Fibroblast of skin of left biceps (primary cell): ENCODE measurements at places on chromosomes 3 and 15.

DNA sequence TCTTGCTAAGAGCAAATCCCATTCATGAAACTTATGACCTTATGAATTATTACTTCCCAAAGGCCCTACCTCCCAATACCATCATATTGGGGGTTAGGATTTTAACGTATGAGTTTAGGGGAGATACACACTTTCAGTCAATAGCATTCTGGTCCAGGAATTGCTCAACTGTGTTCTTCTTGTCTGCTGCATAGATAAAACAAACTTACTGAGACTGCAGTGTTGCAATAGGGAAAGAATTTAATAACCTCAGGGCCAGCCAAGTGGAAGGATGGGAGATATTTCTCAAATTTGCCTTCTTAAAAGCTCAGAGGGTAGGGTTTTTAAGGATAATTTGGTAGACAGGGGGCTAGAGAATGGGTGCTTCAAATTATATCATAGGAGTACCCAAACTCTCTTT lies 625.8 kb downstream of the OTOL1 start:
- DNase-seq: no peak

GRCh38 chr3:56923526-56924224 lies 121.9 kb upstream of the ARHGEF3 start:
- no peak for DNase-seq

DNA sequence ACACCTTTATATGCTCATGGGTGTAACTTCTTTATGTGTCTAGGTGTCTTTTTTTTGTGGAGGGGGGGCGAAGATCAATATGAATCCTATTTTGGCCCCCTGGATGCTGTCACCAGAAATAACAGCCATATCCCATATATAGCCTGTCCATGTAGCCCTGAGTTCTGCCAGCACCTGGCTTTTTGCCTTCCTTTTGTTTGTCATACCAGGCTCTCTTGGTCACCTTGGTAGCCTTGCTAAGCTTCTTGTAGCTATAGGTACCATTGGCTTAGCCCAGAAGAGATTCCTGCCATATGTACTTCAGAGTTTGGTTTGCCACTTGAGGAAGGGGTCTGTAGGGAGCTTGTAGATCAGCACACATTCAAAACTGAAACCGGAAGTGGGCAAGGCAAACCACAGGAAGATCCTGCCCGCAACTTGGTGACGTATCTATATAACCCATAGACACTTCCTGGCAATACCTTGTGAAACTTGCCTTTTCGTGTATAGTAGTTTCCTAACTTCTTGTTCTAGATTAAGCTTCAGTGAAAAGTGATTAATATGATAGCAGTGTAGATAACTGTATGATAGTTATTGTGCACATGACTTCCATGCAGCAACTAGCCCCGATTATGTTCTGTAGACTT lies 11.9 kb downstream of the RASA2 start:
- no peak for DNase-seq

- DNase-seq: no peak
Measured at GRCh38 chr15:70829371-70830166, 24.4 kb downstream of the LARP6 start.

- no peak for DNase-seq
Measured at GRCh38 chr3:43287500-43287873, 1.1 kb downstream of the SNRK start.

DNA sequence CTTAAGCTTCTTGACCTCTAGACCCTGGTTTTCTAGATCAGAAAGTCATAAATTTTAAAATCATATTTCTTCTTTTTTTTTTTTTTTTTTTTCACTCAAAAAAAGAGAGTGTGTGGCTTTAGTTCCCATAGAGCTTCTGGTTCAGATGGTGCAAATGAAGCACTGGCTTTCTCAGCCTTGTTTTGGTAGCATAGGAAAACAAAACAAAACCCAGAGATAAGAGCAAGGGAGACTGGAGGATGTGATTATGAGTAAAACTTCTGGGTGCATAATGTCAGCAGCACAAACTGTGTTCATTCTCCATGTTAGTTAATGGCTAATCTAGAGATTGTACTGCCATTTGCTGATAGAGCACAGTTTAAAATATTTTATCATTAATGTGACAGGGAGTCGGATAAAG lies 55.4 kb downstream of the RARB start:
- no peak for DNase-seq

- no peak for DNase-seq
Measured at GRCh38 chr3:97417-98258, 98.9 kb upstream of the CHL1 start.

- DNase-seq: no peak
Measured at GRCh38 chr15:64472161-64472560, 11.8 kb downstream of the ZNF609 start.

DNA sequence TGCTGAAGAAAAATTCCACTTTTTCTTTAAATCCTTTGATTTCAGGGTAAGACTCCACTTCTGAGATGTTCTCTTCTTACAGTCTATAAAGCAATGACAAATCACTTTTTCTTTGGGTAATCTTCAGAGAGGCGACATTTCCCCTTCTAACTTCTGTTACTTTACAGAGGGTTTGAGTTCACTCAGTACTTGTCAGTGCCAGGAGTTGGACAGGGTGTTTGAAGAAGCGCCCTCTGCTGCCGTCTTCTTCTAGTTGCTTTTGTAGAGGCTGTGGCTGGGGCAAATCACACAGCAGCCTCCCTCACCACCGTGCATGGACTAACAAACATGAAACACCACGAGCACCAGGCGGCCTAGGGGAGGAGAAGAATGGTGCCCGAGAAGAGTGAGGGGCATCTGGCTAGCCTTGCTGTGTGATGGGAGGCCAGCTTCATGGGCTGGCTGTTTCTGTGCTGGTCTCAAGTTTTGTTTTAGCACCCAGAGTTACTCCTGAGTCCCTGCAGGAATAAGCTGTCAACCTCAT lies at the start of gene CD80:
Gene CD80 (minus strand): TSS at position 174 of the 523 bp plus-strand sequence. CDS start 1,886 bp downstream, outside the sequence.
- DNase-seq: no peak

- DNase-seq: peak; percentile 97
Measured at GRCh38 chr3:170469151-170470062, 50.7 kb downstream of the CLDN11 start.

DNA sequence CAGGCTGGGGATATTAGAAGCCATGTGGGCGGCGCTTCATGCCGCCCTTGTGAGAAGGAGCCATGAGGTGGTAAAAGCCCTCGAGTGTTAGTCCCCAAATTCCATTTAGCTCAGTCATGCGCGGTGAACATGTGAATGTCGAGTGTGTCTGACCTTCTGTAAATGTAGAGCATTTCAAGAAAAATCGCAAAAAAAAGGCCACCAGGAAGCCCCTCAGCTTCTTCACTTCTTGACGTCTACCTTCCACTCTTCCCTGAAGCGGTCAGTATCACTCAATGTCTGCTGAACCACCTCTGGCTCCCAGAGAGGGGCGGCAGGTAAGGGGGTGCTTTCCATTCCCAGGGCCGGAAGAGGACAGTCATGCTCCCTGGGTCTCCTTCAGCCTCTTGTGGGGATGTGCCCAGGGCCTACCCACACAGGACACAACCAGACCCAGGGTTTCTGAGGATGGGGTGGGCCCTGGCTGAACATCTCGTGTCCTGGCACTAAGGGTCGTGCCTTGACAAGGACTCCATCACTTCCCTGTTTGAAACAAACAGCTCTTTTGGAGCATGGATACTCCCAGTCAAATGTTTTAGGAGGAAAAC lies 274.9 kb downstream of the FAM43A start:
- no peak for DNase-seq

DNA sequence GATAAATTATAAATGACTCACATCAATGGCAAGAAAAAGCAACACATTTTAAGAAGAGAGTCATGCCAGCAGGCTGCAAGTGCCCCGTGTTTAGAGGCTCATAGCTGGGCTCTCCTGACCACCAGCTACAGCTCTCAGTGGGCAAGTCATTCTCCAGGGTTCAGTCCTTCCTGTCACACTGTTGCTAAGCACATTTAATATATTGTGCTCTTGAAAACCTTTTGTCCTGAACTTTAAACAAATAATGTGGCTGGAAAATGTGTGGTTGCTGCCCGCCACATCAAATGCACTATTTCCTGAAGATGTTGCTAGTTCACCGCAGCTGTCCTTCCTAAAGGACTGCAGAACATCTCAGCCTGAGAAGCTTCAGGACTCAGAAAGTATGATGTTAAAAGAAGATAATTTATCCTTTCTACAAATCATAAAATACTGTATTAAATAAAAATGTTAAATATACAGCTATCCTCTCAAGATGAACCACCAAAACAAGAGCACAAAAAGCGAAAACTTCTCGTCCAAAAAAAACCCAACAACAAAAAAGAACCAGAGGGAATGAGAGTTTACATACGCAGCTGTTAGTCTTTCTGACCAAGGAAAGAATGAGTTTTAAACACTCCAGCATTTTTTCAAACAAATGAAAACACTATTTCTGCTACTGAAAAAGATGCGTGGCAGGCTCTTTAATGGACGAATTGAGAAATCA lies 951 bp downstream of the TARS3 start:
- DNase-seq: no peak

DNA sequence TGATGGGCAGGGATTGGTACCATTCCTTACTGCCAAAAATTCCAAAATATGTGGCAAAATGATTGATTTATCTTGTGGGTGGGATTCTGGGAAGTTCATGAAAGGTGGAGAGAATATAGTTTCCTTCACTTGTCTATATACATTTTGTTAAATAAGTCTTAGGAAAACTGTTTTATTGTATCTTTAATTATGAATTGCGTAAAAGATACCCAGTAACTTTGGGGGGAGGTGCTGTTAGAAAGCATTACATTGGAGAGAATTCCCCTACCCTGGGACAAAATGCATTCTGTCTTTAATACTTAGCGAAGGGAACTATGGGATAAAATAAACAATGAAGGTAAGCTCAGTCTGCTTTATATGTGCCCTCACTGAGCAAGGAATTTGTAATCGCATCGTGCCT lies 4.6 kb downstream of the SETD5 start:
- no peak for DNase-seq

GRCh38 chr15:39642011-39642640 lies 61.2 kb downstream of the THBS1 start:
- peak; percentile 51 for DNase-seq

DNA sequence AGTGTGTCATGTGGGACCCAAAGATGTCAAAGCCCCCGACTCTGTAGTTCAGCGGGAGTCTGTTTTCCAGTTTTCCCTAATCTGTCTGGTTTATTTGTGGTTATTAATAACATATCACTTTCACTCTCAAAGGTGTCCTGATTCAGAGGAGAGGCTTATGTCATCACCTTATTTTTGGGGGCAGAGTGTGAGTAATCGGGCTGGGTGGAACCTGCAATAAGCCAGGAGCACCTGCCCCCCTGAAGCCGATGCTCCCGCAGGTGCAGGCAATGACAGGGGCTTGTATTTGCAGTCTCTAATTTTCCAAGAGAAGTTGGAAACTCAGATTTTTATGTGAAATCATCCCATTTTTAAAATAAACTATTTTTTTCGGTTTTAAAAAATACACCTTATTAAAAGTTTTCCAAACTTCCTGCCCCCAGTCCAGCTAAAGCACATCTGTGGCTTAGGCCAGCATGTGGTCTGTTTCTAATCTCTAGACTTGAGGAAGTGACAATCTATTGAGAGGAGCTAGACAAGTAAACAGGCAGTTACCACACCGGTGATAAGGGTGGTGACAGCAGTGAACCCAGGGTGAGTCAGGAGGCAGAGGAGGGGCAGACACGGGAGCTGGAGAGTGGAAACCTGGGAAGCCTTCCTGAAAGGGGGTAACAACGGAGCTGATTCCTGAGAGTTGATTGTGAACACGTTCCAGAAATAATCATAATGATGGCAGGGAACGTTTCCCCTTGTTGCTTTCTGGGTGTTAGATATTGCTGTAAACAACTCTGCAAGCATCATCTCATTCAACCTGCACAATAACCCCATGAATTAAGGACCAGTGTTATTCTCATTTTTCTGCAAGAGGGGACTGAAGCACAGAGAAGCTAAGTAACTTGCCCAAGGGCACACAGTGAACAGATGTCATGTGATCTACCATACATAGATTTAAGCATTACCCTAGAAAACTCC lies 37.2 kb downstream of the BHLHE40 start:
- no peak for DNase-seq

- DNase-seq: no peak
Measured at GRCh38 chr3:132595014-132595413, 2.1 kb upstream of the ACKR4 start.

DNA sequence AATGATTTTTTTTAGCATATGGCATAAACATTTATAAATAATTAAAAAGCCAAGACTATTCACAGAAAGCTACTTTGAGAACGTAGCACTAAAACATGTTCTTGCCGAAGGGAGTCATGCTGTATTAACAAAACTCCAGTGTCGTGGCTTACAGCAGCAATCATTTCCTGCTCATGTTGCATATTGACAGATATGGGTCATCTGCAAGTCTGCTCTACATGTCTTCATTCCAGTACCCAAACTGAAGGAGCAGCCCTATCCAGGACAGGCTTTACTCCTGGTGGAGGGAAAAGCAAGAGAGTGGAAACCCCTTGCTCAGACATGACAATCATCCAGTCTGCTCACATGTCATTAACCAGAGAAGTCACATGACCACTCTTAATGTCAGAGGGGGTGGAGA lies 87.6 kb downstream of the NEK11 start:
- no peak for DNase-seq

DNA sequence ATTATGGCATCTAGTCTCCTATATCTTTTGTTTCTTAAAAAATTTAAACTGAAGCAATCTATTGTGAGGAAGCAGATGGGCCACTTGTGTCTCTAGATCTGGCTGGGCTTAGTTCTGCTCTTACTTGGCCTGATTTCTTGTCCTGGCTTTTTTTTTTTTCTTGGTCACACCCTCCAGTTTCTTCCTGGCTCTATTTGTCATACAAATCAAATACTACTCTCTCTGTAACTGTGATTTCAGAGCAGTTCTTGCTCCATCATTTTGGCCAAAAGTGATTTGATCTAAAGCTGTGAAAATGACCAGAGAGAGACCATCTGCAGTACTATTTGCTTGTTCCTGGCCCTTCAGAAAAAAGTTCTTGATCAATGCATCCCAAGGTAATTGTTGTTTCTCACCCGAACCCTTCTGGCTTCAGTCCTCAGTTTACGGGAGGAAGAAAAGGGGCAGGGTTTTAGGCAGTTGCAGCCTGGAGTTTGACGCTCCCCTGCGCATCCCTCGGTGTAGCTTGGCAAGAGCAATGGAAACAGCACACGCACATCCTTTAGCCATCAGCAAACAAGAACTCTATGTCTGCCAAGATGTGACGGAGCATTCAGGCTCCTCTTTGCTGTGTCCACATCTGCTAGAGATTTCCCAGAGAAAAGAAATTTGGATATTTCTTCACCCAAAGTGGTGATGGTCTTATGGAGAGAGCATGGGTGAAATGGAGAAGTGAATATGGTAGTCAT lies 31.6 kb downstream of the CHST2 start:
- no peak for DNase-seq

DNA sequence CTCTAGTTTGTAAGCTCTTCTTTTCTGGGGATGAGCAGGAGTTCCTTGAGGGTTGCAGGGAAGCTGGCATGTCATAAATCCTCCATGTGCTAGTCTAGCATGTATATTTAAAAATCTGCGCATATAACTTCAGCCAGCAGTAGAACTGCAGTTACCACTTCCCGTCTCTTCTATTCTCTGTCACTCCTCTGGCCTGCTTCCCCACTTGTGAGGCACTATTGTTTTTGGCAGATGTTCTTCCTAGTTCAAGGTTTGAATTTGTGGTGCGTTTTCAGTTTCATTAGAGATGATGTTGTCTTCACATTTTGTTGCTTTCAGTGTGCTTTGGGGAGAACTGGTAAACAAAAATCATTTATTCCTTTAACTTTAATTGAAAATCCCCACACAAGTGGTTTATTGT lies 169.1 kb upstream of the ZPLD1 start:
- DNase-seq: no peak
